ENCODE measurements at places on chromosomes 4 and X. TPM values are rescaled to one million over a fixed set of nuclear protein-coding genes. Genes with fewer than 3 reads are reported as not detected.
A peak's percentile ranks its signal among the peaks of the same experiment; 100 is the strongest.

MED14 gene
- polyA plus RNA-seq = 45.4 TPM

TEC gene
- polyA plus RNA-seq = 4.3 TPM

AMBN gene
- polyA plus RNA-seq = 1.5 TPM

GRCh38 chr4:78379991-78380729 is 171.4 kb upstream of the ANXA3 start:
- no peak for DNase-seq

DNA sequence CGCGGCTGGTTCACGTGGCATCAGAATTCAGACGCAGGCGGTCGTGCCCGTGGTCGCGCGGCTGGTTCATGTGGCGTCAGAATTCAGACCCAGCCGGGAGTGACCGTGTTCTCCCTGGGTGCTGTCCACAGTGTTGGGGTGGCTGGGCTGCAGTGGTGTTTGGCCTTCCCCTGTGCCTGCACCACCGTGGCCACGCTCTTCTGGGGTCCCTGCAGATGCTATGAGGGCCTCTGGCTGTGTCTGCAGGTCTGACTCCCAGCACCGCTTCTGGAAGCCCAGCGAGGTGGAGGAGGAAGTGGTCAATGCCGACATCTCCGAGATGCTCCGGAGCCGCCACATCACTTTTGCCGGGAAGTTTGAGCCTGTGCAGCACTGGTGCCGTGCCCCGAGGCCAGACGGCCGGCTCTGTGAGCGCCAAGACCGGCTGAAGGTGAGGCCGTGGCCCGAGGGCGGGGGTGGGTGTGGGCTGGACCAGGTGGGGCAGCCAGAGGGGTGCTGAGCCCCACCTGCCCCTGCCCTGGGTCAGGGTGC is 26.4 kb downstream of the NKX1-1 start:
- DNase-seq = no peak

- DNase-seq = no peak
These were observed 12.5 kb downstream of the TRAPPC2 start for GRCh38 chrX:13721819-13722519.

GRCh38 chrX:124035657-124036056 is 74.2 kb downstream of the STAG2 start:
- DNase-seq = no peak

OPRPN gene
- polyA plus RNA-seq = not detected

DNA sequence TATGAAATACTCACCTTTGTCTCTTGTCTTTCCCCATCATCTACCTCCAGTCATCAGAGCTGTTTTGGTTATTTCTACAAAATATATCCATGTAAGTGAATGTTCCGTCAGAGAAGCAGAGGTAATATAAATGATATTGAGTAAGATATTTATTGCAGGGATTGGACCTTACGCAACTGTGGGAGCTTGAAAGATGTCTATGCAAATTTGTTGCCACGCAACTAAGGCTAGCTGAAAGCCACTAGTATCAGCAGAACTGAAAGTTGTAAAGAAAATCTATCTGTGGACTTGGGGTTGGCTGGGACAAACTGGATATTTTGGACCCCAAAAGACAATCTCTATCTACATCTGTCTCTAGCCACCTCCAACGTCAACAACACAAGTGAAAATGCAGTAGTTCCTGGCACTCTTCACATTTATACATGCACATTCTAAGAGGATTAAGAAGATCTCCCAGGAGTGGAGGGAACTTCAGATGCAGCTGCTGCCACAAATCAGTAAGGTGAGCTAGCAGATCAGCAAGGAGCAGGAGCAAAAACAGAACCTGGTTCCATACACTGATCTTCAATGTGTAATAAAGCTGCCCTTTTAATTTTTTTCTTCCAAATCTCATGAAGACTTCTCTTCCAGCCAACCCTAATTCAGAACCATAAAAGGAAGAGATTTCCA is 8.5 kb upstream of the CCSER1 start:
- no peak for DNase-seq

PPEF1 gene
- 0.42 TPM for polyA plus RNA-seq

GRCh38 chrX:154010330-154011087 is 9.2 kb downstream of the IRAK1 start:
- DNase-seq = no peak

GRCh38 chr4:44186850-44187246 is 261.8 kb downstream of the KCTD8 start:
- no peak for DNase-seq

ERAS gene
- polyA plus RNA-seq = not detected

GPR119 gene
- not detected for polyA plus RNA-seq

GRCh38 chr4:146032234-146032860 is 93.7 kb upstream of the ZNF827 start:
- DNase-seq = no peak

FAM9C gene
- polyA plus RNA-seq = 0.32 TPM

PRR32 gene
- polyA plus RNA-seq = not detected

NUDT10 gene
- polyA plus RNA-seq = 11.1 TPM

- no peak for DNase-seq
These were observed 1.3 kb downstream of the BGN start for GRCh38 chrX:153495903-153496589.

DNA sequence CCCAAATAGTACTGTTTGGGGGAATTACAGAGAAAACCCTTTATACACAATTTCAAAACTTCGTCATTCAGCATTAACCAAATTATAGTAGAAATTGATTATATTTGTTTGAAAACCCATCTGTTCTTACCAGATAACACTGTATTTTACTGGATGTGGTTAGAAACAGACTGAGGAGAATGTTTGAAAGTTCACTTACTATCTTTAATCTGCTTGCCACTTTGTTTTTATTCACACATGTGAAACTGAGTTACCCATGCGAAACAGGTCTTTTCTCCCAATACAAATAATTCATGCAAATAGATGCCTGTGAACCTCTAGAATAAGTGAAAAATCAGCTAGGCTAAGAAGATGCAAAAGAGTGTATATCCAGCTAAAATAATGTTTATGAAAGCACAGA is 177.5 kb downstream of the NAA11 start:
- DNase-seq = no peak

GRCh38 chr4:141375855-141376254 is 155.2 kb downstream of the ZNF330 start:
- DNase-seq = no peak

DNA sequence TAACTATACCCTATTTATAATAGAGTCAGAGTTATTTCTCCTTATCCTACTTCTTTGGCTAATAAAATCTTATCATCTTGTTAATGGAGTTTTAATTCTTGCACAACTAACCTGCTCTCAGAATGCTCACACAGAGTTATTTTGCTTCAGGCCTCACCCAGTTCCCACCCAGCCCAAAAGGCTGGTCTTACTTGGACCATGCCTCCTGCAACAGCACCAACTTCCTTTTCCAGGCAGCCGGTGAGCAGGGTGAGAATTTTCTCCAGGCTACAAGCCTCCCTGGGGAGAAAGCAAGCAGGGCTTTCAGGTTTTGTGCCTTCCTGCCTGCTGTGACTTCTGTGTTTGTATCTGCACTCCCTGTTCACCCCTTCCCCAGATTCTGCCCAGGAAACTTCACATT is 29.1 kb upstream of the BANK1 start:
- DNase-seq = no peak

ADH7 gene
- not detected for polyA plus RNA-seq

HTRA3 gene
- polyA plus RNA-seq = 11.8 TPM

DNA sequence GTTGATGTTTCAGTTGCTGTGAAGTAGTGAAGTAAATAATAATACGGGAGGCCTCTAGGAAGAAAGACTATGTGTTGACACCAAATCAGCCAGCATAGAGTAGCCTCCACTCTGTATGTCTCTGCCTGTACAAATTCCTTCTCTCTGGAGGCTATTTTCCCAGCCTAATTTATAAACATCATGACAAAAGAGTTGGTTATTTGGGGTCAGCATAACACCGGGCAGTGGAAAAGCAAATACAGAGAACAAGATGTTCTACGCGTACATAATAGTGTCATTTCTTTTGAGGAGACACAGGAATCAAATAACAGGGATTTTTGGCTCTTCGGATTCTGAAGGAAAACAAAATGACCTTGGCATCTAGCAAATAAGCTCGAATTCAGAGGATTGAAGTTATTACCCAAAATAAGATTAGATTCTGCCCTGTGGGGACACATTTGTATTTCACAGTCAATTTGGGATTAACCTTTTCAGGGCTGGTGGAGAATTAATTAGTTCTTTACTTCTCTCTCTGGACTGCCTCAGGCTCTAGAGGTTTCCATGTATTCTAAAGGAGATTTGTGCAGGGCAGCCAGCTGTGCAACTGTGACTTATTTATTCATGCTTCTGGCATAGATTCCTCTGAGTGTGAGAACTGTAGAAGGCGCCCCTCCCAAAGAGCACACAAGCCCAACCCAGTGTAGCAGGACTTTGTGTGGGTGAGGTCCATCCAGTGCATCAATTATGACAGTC is 14.1 kb upstream of the SYTL4 start:
- DNase-seq = no peak

DNA sequence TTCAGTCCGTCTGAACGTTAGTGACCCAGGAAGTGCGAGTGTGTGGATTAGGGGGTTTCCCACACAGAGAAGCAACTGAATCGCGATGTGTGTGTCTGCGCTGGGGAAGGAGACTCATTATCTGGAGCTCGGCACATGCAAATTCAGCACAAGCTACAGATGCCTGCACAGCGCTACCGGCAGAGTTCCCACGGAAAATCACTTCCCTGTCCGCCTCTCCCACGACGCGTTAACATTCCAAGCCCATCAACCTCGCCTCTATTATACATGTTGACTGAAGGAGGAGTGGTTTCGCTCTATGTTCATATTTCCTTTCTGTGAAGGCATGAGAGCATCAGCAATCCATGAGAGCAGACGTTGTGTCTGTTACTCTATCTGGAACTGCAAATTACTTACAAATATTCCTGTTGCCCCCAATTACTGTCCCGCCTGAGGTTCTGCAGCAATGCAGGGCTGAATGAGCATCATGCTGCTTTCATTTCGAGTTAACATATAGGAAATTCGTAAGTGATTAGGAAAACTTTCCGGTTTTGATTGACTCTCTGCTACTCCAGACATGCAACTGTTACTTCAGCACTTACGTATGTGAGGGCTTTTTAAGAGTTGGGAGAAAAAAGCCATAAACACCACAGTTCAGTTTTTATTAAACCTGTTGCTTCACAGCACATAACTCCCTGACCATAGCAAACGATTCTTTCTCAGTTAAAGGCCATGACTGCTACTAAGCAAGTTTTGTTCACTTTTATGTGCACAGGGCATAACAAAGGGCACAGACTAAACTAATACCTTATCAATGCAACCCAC is 15.0 kb upstream of the MTNR1A start:
- DNase-seq = no peak

GRCh38 chr4:80362578-80363181 is 27.1 kb downstream of the CFAP299 start:
- peak; percentile 25 for DNase-seq

- no peak for DNase-seq
These were observed 52.4 kb downstream of the MAPK10 start for GRCh38 chr4:86307432-86307831.

SMIM31 gene
- 0.14 TPM for polyA plus RNA-seq

GRCh38 chr4:21192367-21192766 is 492.1 kb downstream of the PACRGL start:
- no peak for DNase-seq

DNA sequence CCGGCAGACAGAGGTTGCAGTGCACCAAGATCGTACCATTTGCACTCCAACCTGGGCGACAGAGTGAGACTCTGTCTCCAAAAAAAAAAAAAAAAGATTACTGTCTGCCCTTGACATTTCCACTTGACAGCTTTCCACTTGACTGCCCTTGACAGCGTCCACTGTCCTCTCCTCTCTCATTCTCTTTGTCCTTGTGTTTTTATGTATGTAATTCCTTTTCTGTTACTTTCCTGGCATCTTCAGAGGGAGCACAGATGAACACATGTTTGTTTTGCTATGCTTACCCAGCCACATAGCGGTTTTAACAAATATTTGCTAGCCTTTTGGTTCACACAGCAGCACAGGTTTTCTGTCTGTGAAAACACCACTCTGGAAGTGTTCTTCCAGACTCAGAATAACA is 26.2 kb downstream of the SYAP1 start:
- DNase-seq = no peak
